CD4-positive, CD25-positive, alpha-beta regulatory T cell (primary cell): ENCODE measurements at places on chromosomes 11 and 22. TPM values are rescaled to one million over a fixed set of nuclear protein-coding genes. Genes with fewer than 3 reads are reported as not detected.

- H3K4me3 ChIP-seq, result no peak overlapping the region
- peaks cover 36% of the 10 kb centered on the region for H3K4me1 ChIP-seq
- H3K27me3 ChIP-seq, result no peaks in the 10 kb centered on the region
Observed at GRCh38 chr11:61007956-61008896, 36.7 kb downstream of the CD6 start.

DNA sequence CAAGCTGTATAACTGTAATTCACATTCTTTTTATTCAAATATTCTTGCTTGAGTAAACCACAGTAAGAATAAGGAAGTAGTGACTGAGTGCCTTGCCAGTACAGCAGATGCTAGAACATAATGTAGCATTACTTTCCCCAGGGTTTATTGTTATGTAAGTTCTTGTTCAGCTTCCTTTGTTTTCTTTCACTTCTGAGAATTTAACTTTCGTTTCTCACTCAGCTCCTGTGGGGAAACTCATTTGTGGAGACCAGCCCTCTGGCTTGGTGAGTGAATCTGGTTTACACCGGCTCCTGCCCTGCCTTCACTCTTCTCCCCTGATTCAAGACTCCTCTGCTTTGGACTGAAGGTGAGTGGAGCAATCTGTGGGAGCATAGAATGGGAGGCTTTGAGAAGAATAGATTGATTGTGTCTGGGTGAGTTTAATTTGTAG, at the start of gene TRIM22:
Gene TRIM22 (plus strand): TSS at position 240 of the 433 bp plus-strand sequence. CDS start 6,443 bp downstream, outside the sequence.
- peaks cover 11% of the 10 kb centered on the region for H3K36me3 ChIP-seq
- DNase-seq, result peak; percentile 93
- peak within 1 kb of the TSS; percentile 87 for H3K27ac ChIP-seq
- peaks cover 54% of the 10 kb centered on the region for H3K4me1 ChIP-seq

- peaks cover 13% of the 10 kb centered on the region for H3K4me1 ChIP-seq
- H3K36me3 ChIP-seq, result peaks cover 2% of the 10 kb centered on the region
- no peak overlapping the region for H3K27ac ChIP-seq
Observed at GRCh38 chr11:96288915-96289314, 54.1 kb downstream of the MAML2 start.

The KLHL35 gene
- total RNA-seq, result 0.47 TPM

DNA sequence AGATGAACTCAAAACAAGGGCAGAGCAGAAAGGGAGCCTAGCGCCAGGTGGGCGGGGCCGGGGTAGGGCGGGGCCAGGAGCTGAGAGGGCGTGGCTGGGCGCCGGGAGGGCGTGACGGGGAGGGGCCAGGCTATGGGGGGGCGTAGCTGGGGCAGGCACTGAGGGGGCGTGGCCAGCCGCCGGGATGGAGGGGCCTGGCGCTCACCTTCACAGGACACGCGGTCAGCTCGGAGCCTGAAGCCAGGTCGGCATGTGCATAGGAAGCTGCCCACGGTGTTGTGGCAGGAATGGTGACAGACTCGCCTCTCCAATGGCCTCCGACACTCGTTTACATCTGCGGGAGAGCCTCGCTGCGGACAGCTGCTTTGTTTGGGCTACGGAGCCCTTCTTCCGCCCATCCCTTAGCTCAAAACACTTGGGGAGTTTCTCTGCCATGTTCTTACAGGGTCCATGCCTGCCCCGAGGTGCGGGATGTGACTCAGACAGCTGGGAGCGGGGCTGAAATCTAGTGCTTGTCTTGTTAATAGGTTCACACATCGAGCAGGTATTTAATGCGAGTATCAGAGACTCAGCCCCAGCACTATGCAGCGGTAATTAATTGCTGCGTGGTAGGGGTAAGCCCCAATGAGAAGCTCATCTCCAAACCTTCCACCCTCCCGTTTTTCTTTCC, 13.4 kb downstream of the VWCE start:
- DNase-seq, result no peak
- H3K4me3 ChIP-seq, result no peak overlapping the region
- H3K27me3 ChIP-seq, result peaks cover 2% of the 10 kb centered on the region
- no peaks in the 10 kb centered on the region for H3K4me1 ChIP-seq
- no peak overlapping the region for H3K27ac ChIP-seq
- no peaks in the 10 kb centered on the region for H3K36me3 ChIP-seq

GRCh38 chr11:123549926-123550917, 104.2 kb downstream of the SCN3B start:
- H3K27me3 ChIP-seq, result no peaks in the 10 kb centered on the region
- H3K27ac ChIP-seq, result no peak overlapping the region
- no peak for DNase-seq
- H3K36me3 ChIP-seq, result no peaks in the 10 kb centered on the region
- H3K4me1 ChIP-seq, result no peaks in the 10 kb centered on the region
- no peak overlapping the region for H3K4me3 ChIP-seq

- H3K4me3 ChIP-seq, result no peak overlapping the region
- no peaks in the 10 kb centered on the region for H3K36me3 ChIP-seq
- H3K27ac ChIP-seq, result no peak overlapping the region
- H3K4me1 ChIP-seq, result peaks cover 26% of the 10 kb centered on the region
Observed at GRCh38 chr11:111937461-111937769, 272 bp downstream of the DIXDC1 start.

The OR8K3 gene
- not detected for total RNA-seq

DNA sequence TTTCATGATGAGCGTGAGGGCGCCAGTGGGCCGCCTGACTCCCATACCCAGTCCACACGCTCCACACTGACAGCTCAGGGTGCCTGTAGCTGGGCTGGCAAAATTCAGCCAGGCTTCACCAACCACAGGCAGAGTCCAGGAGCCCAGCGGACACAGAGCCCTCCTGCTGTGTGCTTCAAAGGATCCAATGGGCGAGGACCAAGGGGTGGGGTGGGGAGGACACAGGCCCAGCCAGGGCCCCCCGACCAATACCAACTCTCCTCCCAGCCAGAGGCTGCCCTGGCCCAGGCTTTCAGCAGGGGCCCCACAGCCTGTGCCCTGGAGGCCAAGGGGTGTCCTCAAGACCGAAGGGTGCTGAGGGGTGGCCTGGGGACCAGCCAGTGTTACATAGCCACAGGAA, 336.1 kb downstream of the CTTN start:
- H3K36me3 ChIP-seq, result no peaks in the 10 kb centered on the region
- no peak overlapping the region for H3K4me3 ChIP-seq
- no peak overlapping the region for H3K27ac ChIP-seq
- H3K27me3 ChIP-seq, result no peaks in the 10 kb centered on the region
- no peaks in the 10 kb centered on the region for H3K4me1 ChIP-seq
- no peak for DNase-seq

The HSPA8 gene
- 1,352 TPM for total RNA-seq

- no peak overlapping the region for H3K4me3 ChIP-seq
- H3K4me1 ChIP-seq, result no peaks in the 10 kb centered on the region
- no peak for DNase-seq
- peaks cover 6% of the 10 kb centered on the region for H3K36me3 ChIP-seq
Observed at GRCh38 chr11:31645747-31646146, 136.2 kb downstream of the ELP4 start.

The MAPK1 gene
- 88.0 TPM for total RNA-seq

The CRYBA4 gene
- total RNA-seq, result not detected

The SEPTIN3 gene
- total RNA-seq, result 0.67 TPM

The CSNK2A3 gene
- not detected for total RNA-seq

DNA sequence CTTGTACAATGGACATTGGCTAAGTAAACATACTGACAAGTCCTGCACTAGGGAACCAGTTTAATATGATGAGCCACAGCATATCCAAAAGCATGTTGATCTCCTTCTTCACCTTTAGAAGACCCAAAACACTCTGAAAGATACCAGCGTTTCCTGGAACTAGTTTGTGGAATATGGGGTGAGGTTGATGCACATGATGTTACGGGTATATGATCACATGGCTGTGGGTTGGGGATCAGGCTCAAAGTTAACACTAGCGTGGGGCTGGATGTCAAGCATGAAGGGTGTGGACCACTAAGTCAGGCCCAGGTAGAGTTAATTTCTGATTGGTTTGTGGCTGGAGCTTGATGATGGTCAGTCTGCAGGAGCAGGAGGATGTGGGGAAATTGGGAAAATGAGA, 9.0 kb downstream of the IGLL5 start:
- H3K4me1 ChIP-seq, result no peaks in the 10 kb centered on the region
- no peak for DNase-seq
- H3K4me3 ChIP-seq, result no peak overlapping the region
- H3K27me3 ChIP-seq, result no peaks in the 10 kb centered on the region
- no peak overlapping the region for H3K27ac ChIP-seq

DNA sequence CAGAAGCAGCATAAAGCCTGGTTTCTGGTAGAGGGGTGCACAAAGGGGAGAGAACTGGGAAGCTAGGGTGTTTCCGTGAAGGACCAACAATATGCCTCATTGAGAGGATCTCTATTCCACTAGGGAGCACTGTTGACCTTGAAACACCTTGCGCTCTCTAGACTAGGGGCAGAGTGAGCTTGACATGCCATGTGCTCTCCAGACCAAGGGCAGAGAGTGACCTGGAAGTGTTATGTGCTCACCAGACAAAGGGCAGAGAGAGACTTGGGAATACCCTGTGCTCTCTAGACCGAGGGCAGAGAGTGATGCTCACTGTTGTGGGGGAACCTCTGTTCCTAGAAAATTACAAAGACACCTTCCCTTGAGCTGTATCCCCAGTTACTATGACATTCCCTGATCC, 15.2 kb upstream of the EI24 start:
- H3K4me1 ChIP-seq, result no peaks in the 10 kb centered on the region
- H3K27me3 ChIP-seq, result peaks cover 4% of the 10 kb centered on the region
- no peak overlapping the region for H3K27ac ChIP-seq
- no peak overlapping the region for H3K4me3 ChIP-seq

The MS4A14 gene
- not detected for total RNA-seq

- no peak overlapping the region for H3K27ac ChIP-seq
- H3K36me3 ChIP-seq, result no peaks in the 10 kb centered on the region
- no peak overlapping the region for H3K4me3 ChIP-seq
- H3K27me3 ChIP-seq, result no peaks in the 10 kb centered on the region
Observed at GRCh38 chr11:101474666-101475065, 109.1 kb downstream of the TRPC6 start.

The RPS6KB2 gene
- 66.0 TPM for total RNA-seq

DNA sequence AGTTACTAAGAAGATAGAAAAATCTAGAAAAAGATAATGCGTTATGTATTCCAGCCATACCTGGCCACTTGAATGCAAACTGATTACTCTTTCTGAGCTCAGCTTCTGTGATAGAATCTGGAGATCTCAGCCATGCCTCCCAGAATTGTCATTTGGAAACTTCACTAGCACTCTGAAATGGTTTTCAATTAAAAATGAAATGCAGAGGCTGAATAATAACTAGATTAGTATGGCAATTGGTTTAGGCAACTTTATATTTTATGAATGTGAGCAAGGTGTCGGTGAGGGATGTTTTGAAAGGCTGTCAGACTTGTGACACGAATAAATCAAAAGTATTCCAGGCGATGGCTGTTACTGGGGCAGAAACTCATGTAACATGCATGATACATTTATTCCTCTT, 128.8 kb upstream of the SORL1-AS1 start:
- no peak for DNase-seq
- no peaks in the 10 kb centered on the region for H3K27me3 ChIP-seq
- H3K36me3 ChIP-seq, result peaks cover 95% of the 10 kb centered on the region
- H3K4me1 ChIP-seq, result peaks cover 3% of the 10 kb centered on the region
- H3K4me3 ChIP-seq, result no peak overlapping the region
- H3K27ac ChIP-seq, result no peak overlapping the region

GRCh38 chr11:113934761-113935160, 30.2 kb downstream of the HTR3B start:
- H3K4me3 ChIP-seq, result peak overlapping the region; percentile 16
- H3K4me1 ChIP-seq, result no peaks in the 10 kb centered on the region
- H3K27me3 ChIP-seq, result no peaks in the 10 kb centered on the region
- no peaks in the 10 kb centered on the region for H3K36me3 ChIP-seq

DNA sequence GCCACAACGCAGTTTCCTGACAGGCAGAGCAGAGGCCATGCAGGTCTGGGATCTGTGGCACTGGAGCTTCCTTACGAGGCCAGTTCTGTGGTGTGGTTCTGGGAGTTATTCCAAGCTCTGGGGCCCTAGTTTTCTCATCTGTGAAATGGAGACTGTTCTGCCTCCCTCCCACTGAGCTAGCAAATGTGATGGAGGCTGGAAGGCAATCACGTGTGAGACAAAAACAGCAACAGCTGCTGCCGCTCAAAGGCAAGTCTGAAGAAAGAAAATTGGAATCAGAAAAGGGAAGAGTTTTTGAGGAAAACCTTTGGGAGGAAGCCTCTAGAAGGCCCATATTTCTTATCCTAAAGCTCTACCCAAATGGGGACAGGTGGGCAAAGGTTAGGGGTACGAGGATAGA, 8.3 kb upstream of the RIC3 start:
- H3K4me3 ChIP-seq, result no peak overlapping the region
- no peaks in the 10 kb centered on the region for H3K4me1 ChIP-seq
- no peak overlapping the region for H3K27ac ChIP-seq
- H3K27me3 ChIP-seq, result no peaks in the 10 kb centered on the region
